A549 treated with CORT108297 at 1 μM for 4 hours (cell line): ENCODE measurements at places on chromosomes 7 and 10. TPM values are rescaled to one million over a fixed set of nuclear protein-coding genes. Genes with fewer than 3 reads are reported as not detected.

Gene C10orf53
- not detected in 5 replicates for total RNA-seq

Gene GRID2IP
- total RNA-seq: 0.02 TPM in 1 of 5 replicates, not detected in the others

Gene EMX2
- total RNA-seq: not detected in 5 replicates

Gene SFTPA2
- not detected in 5 replicates for total RNA-seq

Gene HTR5A
- not detected in 5 replicates for total RNA-seq

Gene SLC39A12
- not detected in 5 replicates for total RNA-seq

Gene CPA1
- total RNA-seq: not detected in 5 replicates

Gene MMS19
- total RNA-seq: 42.0 to 51.0 TPM (median 48.0 TPM) in 5 replicates

Gene UTF1
- 0.07 to 0.10 TPM in 2 of 5 replicates, not detected in the others for total RNA-seq

Gene ANXA8
- 28.8 to 40.9 TPM (median 33.6 TPM) in 5 replicates for total RNA-seq

Gene TMEM176B
- total RNA-seq: 0.12 to 0.13 TPM in 2 of 5 replicates, not detected in the others

Gene TDRD1
- not detected in 5 replicates for total RNA-seq

Gene NXPH1
- total RNA-seq: not detected in 5 replicates

Gene FAM180A
- total RNA-seq: 0.07 to 0.08 TPM in 2 of 5 replicates, not detected in the others

Gene UCMA
- not detected in 5 replicates for total RNA-seq

Gene MOGAT3
- total RNA-seq: not detected in 5 replicates

Gene PTF1A
- not detected in 5 replicates for total RNA-seq

Gene KMT2C
- 6.3 to 8.3 TPM (median 7.5 TPM) in 5 replicates for total RNA-seq

Gene GPRIN2
- 26.2 to 47.1 TPM (median 37.6 TPM) in 5 replicates for total RNA-seq

Gene SLC18A3
- total RNA-seq: not detected in 5 replicates

Gene GNAI1
- total RNA-seq: 32.5 to 39.0 TPM (median 36.2 TPM) in 5 replicates

Gene FGFR2
- 0.31 to 0.39 TPM (median 0.36 TPM) in 5 replicates for total RNA-seq

Gene APBB1IP
- 8.7 to 9.4 TPM (median 9.1 TPM) in 5 replicates for total RNA-seq

Gene NKX2-3
- total RNA-seq: 0.06 to 0.11 TPM in 2 of 5 replicates, not detected in the others

Gene GPER1
- 0.55 to 0.94 TPM (median 0.78 TPM) in 5 replicates for total RNA-seq

Gene GIMAP7
- total RNA-seq: not detected in 5 replicates

Gene AFAP1L2
- 21.0 to 29.6 TPM (median 27.0 TPM) in 5 replicates for total RNA-seq

Gene TMEM273
- not detected in 5 replicates for total RNA-seq

Gene CYP2C19
- not detected in 5 replicates for total RNA-seq

Gene SLC35G1
- total RNA-seq: 8.8 to 10.3 TPM (median 9.1 TPM) in 5 replicates
